Osteoblast (primary cell): ENCODE measurements at places on chromosomes 16 and 17. TPM values are rescaled to one million over a fixed set of nuclear protein-coding genes. Genes with fewer than 3 reads are reported as not detected.

- DNase-seq, result no peak
Observed at GRCh38 chr17:33125552-33125950, 133.9 kb downstream of the SPACA3 start.

DNA sequence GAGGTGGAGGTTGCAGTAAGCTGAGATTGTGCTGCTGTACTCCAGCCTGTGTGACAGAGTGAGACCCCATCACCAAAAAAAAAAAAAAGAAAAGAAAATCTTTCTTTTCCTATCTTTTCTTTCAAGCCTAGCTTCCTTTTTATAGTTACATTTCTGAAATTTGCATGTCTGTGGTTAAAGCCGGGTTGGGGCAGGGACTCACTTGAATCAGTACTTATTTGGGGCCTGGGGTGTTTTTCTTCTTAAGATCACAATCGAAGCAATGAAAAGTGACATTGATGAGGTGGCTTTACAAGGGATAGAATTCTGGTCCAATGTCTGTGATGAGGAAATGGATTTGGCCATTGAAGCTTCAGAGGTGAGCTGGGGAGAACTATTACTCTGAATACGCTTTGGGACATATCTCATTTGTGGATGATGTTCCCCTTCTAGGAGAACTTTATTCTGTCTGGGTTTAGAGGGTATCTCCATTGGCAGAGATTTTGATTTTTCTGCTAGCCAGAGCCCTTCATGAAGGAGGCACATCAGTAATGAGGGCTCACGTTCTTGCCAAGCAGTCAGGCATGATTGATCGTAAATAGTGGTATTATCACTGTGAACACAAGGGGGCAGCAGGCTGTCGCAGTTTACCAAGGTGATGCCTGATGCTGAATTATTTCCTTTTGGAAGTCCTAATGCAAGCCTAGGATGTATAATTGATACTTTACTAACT, 14.3 kb downstream of the KPNB1 start:
- peak; percentile 44 for DNase-seq

GRCh38 chr16:67989322-67990017, 9.2 kb upstream of the DPEP3 start:
- peak; percentile 71 for DNase-seq

- peak; percentile 90 for DNase-seq
Observed at GRCh38 chr17:7043497-7044198, at the start of gene SLC16A11. TSS of gene SLC16A11 (minus strand) at chr17:7044092. CDS start at chr17:7043513, 579 bp downstream.

GRCh38 chr17:75976175-75976848, 2.7 kb downstream of the ACOX1 start:
- DNase-seq, result no peak

- DNase-seq, result peak; percentile 98
Observed at GRCh38 chr16:85321509-85322271, 209.4 kb upstream of the CIBAR2 start.

DNA sequence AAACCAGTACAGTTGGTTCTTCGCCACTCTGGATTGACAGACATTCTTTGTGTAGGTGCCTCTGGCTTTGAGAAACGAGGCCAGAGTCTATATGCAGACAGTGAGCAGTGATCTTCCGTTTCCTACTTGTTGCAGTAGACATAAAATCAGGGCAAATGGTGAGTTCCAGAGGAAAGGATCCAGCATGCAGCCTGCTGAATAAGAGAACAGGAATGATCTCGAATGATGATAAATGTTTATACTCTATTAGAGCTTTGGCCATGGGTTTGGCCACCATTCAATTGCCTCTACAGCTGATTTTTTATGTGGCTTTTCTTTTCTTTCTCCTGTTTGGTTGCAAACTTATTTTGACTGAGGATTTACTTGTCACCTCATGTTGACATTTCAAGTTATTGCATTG, 286.7 kb downstream of the IRX3 start:
- DNase-seq, result no peak

DNA sequence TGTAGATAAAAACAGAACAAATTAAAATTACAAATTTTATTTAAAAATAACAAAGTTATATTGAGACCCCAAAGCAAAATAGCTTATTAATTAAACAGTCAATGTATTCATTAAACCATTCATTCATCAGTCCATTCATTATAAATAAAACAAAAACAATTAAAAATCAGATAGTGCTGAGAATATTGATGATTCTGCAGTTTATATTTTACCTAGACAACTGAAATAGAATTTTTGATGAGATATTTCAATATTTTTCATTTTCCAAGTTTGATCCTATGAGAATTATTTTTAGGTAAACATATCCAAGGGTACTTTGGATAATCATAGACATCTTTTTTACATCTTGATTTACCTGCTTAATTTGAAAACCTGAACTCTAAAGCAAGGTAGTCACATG, 15.2 kb upstream of the NETO2 start:
- DNase-seq, result no peak

DNA sequence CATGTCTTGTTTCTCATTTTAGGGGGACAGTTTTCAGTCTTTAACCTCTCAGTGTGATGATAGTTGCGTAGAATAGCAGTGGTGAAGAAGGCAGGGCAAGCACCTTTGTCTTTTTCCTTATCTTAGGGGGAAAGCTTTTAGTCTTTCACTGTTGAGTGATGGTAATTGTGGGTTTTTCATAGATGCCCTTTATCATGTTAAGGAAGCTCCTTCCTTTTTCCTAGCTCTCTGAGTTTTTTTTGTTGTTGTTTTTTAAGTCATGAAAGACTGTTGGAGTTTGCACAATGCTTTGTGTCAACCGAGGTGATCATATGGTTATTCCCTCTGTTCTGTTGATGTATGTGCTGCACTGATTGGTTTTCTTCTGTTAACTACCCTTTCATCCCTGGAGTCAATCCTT, 15.7 kb downstream of the NOL11 start:
- no peak for DNase-seq

- DNase-seq, result no peak
Observed at GRCh38 chr17:60383379-60383778, 8.6 kb downstream of the USP32 start.

GRCh38 chr17:21602176-21602575, 90.1 kb upstream of the KCNJ18 start:
- DNase-seq, result no peak

- peak; percentile 63 for DNase-seq
Observed at GRCh38 chr16:75236232-75236631, 15.2 kb downstream of the BCAR1 start.

DNA sequence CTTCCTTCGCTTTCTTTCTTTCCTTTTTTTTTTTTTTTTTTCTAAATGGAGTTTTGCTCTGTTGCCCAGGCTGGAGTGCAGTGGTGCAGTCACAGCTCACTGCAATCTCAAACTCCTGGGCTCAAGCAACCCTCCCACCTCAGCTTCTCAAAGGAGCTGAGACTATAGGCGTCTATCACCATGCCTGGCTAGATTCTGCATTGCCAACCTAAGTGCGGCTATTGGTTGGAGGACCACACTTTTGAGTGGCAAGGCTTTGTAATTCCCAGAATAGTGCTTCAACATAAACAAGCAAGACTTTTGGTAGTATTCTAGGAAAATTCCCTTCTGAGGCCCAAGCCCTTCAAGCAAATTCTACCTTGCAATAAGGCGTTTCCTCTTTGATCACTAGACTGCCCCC, 107.8 kb downstream of the YPEL2 start:
- no peak for DNase-seq

GRCh38 chr16:1492923-1493745, at the start of gene TELO2:
TSS of gene TELO2 (plus strand) at chr16:1493360. CDS start at chr16:1494282, 922 bp downstream.
- DNase-seq, result peak; percentile 100

DNA sequence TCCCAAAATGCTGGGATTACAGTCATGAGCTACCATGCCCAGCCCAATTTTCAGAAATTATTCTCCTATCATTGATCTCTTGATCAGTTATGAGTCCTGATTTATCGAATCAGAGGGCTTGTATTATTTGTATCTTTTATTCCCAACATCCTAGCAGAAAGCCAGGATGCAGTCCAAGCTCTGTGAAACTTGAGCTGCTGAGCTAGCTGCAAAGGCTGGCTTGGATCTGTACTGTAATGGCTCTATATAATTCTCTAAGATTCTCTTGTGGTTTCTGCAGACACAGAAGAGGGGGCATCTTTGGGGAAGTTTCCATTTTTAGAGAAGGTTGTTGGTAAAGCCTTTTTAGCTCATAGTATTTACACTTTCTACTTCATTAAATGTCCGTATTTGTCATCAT, 227.1 kb downstream of the MAP2K4 start:
- no peak for DNase-seq

DNA sequence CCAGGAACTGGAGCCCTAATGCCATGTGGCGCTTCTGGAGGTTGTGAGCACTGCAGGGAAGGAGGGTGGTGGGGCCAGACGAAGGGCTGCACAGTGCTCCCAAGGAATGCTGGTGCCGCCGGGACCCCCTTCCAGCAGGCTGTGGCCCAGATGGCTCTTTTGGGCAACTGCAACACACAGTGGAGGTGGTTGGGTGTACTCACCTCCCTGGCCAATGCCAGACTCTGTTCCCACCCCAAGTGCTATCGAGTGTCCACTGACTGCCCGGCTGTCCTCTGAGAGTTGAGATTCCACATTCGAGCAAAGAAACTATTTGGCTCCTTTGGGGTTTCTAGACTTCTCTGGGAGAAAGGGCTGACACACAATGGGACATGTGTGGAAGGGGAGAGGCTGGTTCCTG, 167.9 kb downstream of the RGS9 start:
- DNase-seq, result no peak

DNA sequence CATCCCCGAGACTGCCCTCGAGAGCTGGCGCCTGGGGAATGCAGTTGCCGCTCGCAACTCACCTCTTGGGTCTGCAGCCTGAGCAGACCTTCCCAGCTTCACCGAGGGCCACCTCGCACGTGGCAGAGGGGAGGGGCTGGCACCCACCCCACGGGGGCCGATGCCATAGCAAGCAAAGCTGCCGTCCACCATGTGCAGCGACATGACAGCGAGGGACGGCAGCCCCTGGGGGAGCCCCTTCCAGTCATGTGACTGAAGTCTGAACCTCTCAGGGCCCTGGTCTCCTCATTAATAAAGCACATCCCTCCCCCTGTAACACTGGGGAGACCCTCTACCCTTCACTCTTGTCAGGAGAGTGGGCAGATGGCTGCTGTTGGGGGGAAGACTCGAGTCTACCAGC, 30.5 kb downstream of the CIBAR2 start:
- peak; percentile 59 for DNase-seq

DNA sequence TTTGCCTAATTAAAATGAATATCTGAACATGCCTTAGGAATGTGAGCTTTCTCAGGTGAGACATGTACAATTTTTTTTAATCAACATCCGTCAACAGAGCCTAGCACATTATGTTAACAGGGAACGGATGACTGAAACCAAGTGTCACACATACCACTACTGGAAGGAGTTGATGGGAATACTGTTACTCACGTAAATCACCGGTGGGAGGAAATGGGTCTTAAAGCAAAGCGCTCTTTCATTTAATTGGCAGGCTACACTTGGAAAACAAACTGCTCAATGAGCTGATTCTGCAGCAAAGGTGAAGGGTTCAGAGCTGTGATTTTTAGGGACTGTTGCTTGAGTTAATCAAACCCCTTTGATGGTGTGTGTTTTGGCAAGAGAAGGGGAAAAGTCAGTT, 4.8 kb downstream of the CPPED1 start:
- no peak for DNase-seq

DNA sequence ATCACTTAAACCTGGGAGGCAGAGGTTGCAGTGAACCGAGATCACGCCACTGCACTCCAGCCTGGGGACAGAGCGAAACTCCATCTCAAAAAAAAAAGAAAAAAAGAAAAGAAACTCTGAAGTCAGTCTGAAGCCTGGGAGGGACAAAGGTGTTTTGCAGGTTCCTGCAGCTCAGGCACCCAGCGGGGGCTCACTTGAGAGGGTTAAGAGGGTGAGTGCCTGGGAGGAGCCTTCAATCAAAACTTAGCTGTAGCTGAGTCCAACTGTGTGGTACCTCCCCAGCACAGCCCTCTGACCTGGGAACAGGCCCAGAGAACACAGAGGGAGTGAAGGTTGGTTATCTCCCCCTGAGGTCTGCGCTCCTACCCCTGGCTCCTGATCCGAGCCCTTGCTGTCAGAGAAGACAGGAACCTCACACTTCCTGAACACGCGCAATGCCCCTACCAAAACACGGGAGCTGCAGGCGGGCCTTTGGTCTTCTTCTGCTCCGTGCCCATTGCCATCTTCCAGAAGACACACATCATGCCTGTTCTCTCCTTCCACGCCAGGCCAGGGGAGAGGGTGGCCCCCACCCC, 20.4 kb upstream of the ZC3H18 start:
- peak; percentile 58 for DNase-seq

GRCh38 chr17:75135946-75136345, 4.4 kb upstream of the NT5C start:
- DNase-seq, result peak; percentile 29

KRTAP4-1 gene
- total RNA-seq, result not detected in 2 replicates

ZPBP2 gene
- not detected in 2 replicates for total RNA-seq

RBFOX1 gene
- total RNA-seq, result not detected in 2 replicates

CACNG1 gene
- total RNA-seq, result not detected in 2 replicates

SSTR5 gene
- not detected in 2 replicates for total RNA-seq
